ENCODE measurements at places on chromosomes 3 and 15. TPM values are rescaled to one million over a fixed set of nuclear protein-coding genes. Genes with fewer than 3 reads are reported as not detected.

Gene TTLL13
- total RNA-seq = not detected

Gene MAN2C1
- 58.6 TPM for total RNA-seq

Gene CKMT1B
- total RNA-seq = 17.1 TPM

Gene QARS1
- total RNA-seq = 168 TPM

Gene MITF
- total RNA-seq = 4.4 TPM

Gene RETNLB
- not detected for total RNA-seq

Gene CPB1
- total RNA-seq = not detected

Gene MEIS2
- total RNA-seq = 186 TPM

Gene AP3B2
- 65.0 TPM for total RNA-seq

Gene DNASE1L3
- total RNA-seq = not detected

Gene PLSCR5
- 3.0 TPM for total RNA-seq

Gene CHAC1
- total RNA-seq = 6.2 TPM

Gene IL17RE
- total RNA-seq = 1.4 TPM

Measured in diencephalon (tissue), 1 donor.